ENCODE measurements at places on chromosomes 2 and 18. TPM values are rescaled to one million over a fixed set of nuclear protein-coding genes. Genes with fewer than 3 reads are reported as not detected.
A peak's percentile ranks its signal among the peaks of the same experiment; 100 is the strongest.

The RESP18 gene
- total RNA-seq: not detected

The FAM136A gene
- total RNA-seq: 21.7 TPM

The CKAP2L gene
- 1.5 TPM for total RNA-seq

The VWA3B gene
- 0.59 TPM for total RNA-seq

The SLC9A2 gene
- under 0.01 TPM for total RNA-seq

The MGAT4A gene
- 0.36 TPM for total RNA-seq

The USP37 gene
- total RNA-seq: 15.2 TPM

GRCh38 chr18:61569176-61569892 is 236.1 kb downstream of the CDH20 start:
- H3K36me3 ChIP-seq: no peaks in the 10 kb centered on the region
- no peaks in the 10 kb centered on the region for H3K27me3 ChIP-seq
- H3K4me3 ChIP-seq: peak overlapping the region; percentile 41
- peaks cover 14% of the 10 kb centered on the region for H3K4me1 ChIP-seq

DNA sequence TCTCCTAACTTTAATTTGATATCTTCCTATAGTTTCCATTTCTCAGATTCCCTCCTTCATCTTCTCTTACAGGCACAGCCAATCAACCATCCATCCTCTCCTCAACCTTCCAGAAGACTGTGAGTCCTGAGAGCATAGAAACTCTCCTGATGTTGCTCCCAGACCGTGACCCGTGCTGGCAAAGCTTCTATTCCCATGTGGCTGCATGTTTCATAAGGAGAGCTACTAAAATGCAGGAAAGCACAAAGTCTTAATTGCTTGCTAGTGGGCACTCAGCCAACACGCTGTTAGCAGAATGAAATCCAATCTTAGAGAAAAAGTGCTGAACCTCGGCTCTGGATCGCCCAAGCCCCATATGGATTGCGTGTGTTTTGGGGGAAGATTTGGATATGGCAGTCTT is 1244.7 kb upstream of the ZEB2 start:
- H3K4me3 ChIP-seq: no peak overlapping the region
- H3K36me3 ChIP-seq: no peaks in the 10 kb centered on the region
- no peak overlapping the region for H3K27ac ChIP-seq
- H3K4me1 ChIP-seq: peaks cover 11% of the 10 kb centered on the region
- peak; percentile 8 for DNase-seq

GRCh38 chr2:190812506-190813294 is 67.9 kb upstream of the GLS start:
- no peaks in the 10 kb centered on the region for H3K36me3 ChIP-seq
- H3K4me1 ChIP-seq: peaks cover 21% of the 10 kb centered on the region
- H3K27me3 ChIP-seq: no peaks in the 10 kb centered on the region
- H3K27ac ChIP-seq: no peak overlapping the region
- H3K4me3 ChIP-seq: no peak overlapping the region

DNA sequence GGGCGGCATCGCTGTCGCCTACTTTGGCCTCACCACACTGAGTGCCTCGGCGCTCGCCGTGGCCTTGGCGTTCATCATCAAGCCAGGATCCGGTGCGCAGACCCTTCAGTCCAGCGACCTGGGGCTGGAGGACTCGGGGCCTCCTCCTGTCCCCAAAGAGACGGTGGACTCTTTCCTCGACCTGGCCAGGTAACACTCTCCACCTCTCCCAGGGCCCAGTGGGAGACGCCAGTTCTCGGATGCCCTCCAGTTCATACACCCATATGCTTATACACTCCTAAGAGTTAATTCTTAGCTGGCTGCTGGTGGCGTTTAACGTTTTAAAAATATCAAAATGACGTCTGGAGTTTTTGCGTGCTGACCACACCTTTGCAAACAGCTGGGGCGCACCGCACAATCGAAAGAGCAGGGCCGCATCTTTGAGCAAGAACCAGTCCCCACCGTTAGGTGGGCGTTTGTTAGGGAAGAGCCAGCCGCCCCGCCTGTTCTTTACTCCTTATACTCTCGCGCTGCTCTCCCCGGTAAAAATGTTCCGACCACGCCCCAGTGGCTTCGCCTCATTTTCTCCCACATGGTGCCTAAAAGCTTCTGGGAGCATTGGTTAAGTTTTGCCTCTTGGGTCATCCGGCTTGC is 899 bp downstream of the SLC1A4 start:
- peak overlapping the region; percentile 64 for H3K27ac ChIP-seq
- H3K36me3 ChIP-seq: no peaks in the 10 kb centered on the region
- H3K4me3 ChIP-seq: peak overlapping the region; percentile 91

DNA sequence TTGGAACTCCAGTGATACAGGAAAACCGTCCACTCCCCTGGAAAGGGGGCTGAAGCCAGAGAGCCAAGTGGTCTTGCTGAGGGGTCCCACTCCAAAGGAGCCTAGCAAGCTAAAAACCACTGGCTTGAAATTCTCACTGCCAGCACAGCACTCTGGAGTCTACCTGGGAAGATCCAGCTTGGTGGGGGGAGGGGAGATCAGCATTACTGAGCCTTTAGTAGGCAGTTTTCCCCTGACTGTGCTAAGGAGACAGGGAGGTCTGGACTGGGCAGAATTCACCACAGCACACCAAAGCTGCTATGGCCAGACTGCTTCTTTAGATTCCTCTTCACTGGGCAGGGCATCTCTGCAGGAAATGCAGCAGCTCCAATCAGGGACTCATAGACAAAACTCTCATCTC is 510.7 kb upstream of the LRRTM1 start:
- H3K27me3 ChIP-seq: no peaks in the 10 kb centered on the region
- H3K27ac ChIP-seq: no peak overlapping the region
- H3K36me3 ChIP-seq: no peaks in the 10 kb centered on the region
- no peaks in the 10 kb centered on the region for H3K4me1 ChIP-seq

- H3K4me3 ChIP-seq: no peak overlapping the region
- no peaks in the 10 kb centered on the region for H3K4me1 ChIP-seq
- no peaks in the 10 kb centered on the region for H3K36me3 ChIP-seq
- no peak for DNase-seq
- H3K27ac ChIP-seq: no peak overlapping the region
Measured at GRCh38 chr2:106061611-106062349, 132.3 kb downstream of the UXS1 start.

GRCh38 chr2:217994776-217995274 is 8.0 kb downstream of the TNS1 start:
- H3K27me3 ChIP-seq: no peaks in the 10 kb centered on the region
- H3K4me1 ChIP-seq: peaks cover 49% of the 10 kb centered on the region
- H3K36me3 ChIP-seq: no peaks in the 10 kb centered on the region
- no peak overlapping the region for H3K4me3 ChIP-seq
- DNase-seq: peak; percentile 97

- H3K4me3 ChIP-seq: no peak overlapping the region
- H3K36me3 ChIP-seq: no peaks in the 10 kb centered on the region
- no peak overlapping the region for H3K27ac ChIP-seq
- H3K4me1 ChIP-seq: no peaks in the 10 kb centered on the region
- H3K27me3 ChIP-seq: no peaks in the 10 kb centered on the region
Measured at GRCh38 chr18:34511435-34511834, 198.7 kb upstream of the DTNA start.

DNA sequence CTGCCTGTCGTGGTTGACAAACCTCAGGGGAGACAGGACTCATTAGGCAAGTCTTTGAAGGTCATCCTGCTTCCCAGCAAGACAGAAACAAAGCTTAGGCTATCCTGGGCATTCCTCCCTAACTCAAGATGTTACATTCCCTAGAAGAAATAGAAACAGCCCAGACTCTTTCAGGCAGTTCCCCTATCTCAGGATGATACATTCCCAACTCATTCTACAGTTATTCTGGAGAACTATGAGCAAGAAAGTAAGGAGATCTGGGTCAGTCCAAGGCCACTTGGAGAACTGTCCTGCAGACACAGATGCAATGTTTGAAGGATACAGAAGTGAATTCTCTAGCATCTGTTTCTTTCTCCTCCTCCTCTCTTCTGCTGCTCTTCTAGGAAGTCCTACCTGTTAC is 220.1 kb upstream of the NCKAP5 start:
- peak overlapping the region; percentile 44 for H3K27ac ChIP-seq
- DNase-seq: no peak
- no peak overlapping the region for H3K4me3 ChIP-seq
- H3K4me1 ChIP-seq: peaks cover 40% of the 10 kb centered on the region
- no peaks in the 10 kb centered on the region for H3K27me3 ChIP-seq

- DNase-seq: no peak
- H3K27ac ChIP-seq: no peak overlapping the region
- peaks cover 54% of the 10 kb centered on the region for H3K36me3 ChIP-seq
Measured at GRCh38 chr18:22179174-22179573, 9.8 kb downstream of the GATA6 start.

- H3K36me3 ChIP-seq: no peaks in the 10 kb centered on the region
- H3K4me3 ChIP-seq: no peak overlapping the region
- peak; percentile 95 for DNase-seq
- peak overlapping the region; percentile 35 for H3K27ac ChIP-seq
- H3K4me1 ChIP-seq: peaks cover 3% of the 10 kb centered on the region
Measured at GRCh38 chr2:207423886-207424285, 105.9 kb upstream of the CREB1 start.

- no peak overlapping the region for H3K4me3 ChIP-seq
- H3K27me3 ChIP-seq: no peaks in the 10 kb centered on the region
- H3K27ac ChIP-seq: no peak overlapping the region
- H3K4me1 ChIP-seq: peaks cover 33% of the 10 kb centered on the region
- no peaks in the 10 kb centered on the region for H3K36me3 ChIP-seq
Measured at GRCh38 chr2:150584081-150584480, 96.6 kb upstream of the RND3 start.

DNA sequence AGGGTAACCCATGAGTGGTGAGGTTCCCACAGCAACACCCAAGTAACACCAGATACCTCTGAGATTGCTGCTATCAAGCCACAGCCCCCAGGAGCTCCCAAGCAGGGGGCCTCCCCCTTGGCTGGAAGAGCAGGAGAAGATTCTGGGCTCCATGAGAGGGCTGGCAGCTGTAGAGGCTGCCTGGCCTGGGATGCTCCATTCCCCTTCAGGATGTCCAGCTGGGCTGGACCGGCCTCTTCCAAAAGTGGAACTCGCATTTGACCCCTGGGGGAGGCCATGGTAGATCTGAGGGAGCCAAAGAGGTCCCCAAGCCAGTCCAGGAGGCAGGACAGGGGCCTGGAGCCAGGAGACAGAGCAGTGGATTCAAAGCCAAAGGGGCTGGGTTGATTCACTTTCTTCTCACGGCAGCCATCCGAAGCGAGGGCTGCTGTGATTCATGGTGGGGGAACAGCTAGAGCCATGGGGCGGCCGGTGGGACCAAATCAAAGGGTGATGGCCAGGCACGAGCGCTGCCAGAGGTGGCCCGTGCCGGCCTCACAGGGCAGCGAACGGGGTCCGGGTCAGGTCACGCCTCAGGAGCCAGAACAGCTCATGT is 95.3 kb upstream of the ID2 start:
- H3K27ac ChIP-seq: no peak overlapping the region
- H3K4me3 ChIP-seq: no peak overlapping the region
- no peaks in the 10 kb centered on the region for H3K4me1 ChIP-seq
- no peaks in the 10 kb centered on the region for H3K36me3 ChIP-seq
- DNase-seq: peak; percentile 80

DNA sequence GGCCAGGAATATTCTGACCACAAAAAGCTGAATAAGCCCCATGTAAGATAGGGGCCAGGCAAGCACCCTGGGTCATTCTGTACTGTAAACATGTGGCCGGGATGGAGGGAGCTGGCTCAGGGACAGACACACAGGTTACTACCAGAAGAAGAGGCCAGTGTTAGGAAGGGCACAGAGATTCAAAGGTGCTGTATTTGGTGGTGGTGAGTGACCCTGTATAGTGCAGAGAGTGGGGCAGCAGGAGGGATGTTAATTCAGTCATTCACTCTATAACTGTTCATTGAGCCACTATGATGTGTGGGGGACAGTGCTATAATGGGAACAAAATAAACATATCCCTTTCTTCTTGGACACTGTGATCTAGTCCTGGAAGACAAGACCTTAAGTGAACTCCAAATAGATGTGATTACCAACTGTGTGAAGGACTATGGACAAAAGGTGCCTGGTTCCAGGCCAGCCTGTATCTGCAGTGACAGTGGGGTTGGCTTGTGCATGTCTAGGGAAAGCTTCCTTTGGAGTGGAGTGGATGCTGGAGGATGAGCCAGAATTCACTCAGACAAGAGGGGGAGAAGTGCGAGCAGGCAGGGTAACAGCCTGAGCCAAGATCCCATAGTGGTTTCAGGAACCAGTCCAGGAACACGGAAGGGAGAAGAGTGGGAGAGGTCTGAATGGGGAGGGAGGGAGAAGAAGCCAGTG is 8.3 kb downstream of the MOCOS start:
- H3K36me3 ChIP-seq: no peaks in the 10 kb centered on the region
- H3K4me1 ChIP-seq: no peaks in the 10 kb centered on the region
- no peak overlapping the region for H3K27ac ChIP-seq
- H3K27me3 ChIP-seq: no peaks in the 10 kb centered on the region
- no peak overlapping the region for H3K4me3 ChIP-seq
- DNase-seq: no peak

DNA sequence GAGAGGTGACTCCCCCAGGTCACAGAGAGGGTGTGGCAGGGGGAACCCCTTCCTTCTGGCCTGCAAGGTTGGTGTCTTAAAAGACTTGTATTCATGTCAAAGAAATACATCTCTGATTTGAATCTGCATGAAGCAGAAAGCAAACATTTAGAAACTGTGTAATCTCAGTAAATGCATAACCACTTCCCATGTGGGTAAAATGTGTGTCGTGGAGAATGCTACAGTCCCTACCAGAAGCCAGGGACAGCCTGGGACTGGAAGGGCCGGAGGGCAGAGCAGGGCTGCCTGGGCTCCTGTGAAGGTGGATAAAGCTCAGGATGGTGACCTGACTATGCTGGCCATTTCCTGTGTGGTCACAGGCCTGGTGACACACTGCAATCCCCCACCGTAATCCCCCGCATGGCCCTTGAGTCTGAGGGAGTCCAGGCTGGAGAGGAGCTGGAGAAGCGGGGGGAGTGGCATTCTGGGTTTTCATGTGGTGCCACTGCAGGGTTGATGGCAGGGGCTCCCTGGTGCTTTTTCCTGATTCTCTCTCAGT is 102.2 kb downstream of the LRRC30 start:
- no peaks in the 10 kb centered on the region for H3K4me1 ChIP-seq
- DNase-seq: no peak
- no peak overlapping the region for H3K27ac ChIP-seq
- H3K36me3 ChIP-seq: no peaks in the 10 kb centered on the region
- no peaks in the 10 kb centered on the region for H3K27me3 ChIP-seq

DNA sequence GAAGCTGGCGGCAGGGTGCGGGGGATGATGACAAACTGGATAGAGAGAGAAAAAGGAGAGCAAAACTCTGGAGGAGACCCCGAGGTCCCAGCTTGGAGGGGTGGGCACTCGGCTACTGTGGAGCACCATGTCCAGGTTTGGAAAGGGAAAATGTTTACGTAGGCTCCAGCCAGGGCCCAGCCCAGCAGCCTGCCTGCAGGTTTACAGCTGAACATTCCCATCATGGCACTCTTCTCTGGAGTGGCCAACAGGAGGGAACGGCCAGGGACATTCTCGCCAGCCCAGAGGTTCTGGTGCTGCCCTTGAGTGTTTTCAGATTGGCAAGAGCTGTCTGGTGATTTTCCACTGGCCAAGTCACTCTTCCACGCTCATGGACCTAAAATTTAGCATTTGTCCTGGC is 262.9 kb upstream of the TCF4 start:
- no peak overlapping the region for H3K27ac ChIP-seq
- H3K4me3 ChIP-seq: no peak overlapping the region
- H3K27me3 ChIP-seq: no peaks in the 10 kb centered on the region
- no peak for DNase-seq
- no peaks in the 10 kb centered on the region for H3K36me3 ChIP-seq

- no peaks in the 10 kb centered on the region for H3K4me1 ChIP-seq
- H3K4me3 ChIP-seq: no peak overlapping the region
- peaks cover 4% of the 10 kb centered on the region for H3K27me3 ChIP-seq
Measured at GRCh38 chr2:168355121-168355520, 101.0 kb upstream of the CERS6 start.

All from osteoblast (primary cell).